Neural crest cell (in vitro differentiated cells): ENCODE measurements at places on chromosomes 12 and 14.

- no peak for DNase-seq
Measured at GRCh38 chr14:100067971-100068959, 3.0 kb downstream of the EVL start.

DNA sequence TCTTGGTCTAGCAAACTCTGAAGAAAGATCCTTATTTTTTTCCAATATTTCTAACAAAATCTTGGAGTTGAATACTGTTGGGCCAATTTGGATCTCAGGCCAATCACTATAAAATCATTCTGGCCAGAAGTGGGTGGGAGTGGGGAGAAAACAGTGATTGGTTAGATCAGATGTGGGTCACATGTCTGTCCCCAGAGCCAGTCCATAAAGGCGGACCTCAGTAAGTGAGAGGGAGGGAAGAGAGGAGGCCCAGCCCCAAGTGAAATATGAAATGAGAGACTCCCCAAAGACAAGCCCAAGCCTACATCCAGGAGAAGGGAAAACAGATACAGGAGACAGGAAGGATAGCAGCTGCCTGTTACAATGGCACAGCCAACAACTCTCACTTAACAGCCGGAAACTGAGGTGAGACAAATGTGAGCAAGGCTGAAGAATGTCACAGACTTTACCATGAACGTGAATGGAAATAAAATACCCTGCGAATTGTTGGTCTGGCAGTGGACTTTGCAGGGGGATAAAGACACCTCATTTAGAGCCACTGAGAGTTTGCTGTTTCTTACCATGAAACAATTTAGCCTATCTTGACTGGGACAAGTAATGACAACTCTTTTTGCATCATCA lies 144.7 kb downstream of the HMGA2 start:
- no peak for DNase-seq

DNA sequence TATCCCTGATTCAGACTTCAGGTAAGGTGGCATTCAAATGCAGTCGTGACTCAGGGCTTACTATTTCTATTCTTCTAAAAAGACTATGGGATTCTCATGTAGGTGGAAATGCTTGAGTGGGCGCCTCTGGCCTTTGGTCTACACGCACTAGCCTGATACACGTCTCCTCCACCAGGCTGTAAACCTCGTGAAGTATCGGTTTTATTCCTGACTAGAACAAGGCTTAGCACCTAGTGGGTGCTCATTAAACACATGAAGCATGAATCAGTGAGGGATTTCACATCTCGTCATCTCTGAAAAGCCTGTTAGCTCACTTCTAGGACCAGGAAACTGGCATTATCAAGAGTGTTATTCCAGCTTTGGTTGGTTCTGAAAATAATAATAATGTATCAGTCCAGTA lies 17.7 kb upstream of the HNF1A start:
- DNase-seq = no peak

- no peak for DNase-seq
Measured at GRCh38 chr12:79688376-79689060, 2.2 kb downstream of the PAWR start.

DNA sequence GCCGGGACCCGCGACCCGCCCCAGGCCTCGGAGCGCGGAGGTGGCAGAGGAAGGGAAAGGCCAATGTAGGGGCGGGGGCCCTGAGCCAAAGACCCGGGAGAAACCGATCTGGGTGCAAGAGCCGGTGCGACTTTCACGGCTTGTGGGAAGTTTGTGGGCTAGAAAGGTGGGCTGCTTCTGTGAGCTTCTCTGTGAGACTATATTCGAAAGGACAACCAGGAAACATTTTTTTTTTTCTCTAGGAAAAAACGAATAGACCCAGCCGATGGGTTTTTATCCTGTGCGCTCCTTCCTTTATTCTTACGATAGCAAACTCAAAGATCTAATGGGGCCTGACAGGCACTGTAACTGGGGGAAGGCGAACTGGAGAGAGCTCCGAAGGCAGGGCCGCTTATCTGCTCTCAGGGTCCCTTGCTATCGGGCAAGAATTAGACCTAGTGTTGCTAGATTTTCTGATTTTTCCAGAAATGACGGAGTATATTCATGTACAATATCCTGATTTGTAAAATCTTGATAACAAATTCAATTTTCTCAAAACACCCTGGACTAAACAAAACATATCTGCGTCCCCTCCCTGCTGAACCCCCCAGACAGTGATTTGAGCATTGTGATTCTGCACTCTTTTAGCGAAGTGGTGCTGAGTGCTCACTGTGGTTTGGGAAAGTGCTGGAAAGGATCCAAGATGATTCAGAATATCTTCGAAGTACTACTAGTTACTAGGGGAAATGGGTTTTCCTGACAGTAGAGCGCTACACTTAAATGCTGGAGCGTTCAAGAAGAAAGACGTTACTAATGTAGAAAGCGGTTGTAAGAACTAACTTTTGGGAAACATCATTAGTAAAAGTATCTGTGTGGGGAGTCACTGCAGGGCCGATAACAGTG lies 563 bp upstream of the STXBP6 start:
- DNase-seq = no peak

- no peak for DNase-seq
Measured at GRCh38 chr14:77198561-77198960, 17.0 kb downstream of the TMEM63C start.

GRCh38 chr12:100668945-100669536 lies 95.6 kb downstream of the GAS2L3 start:
- DNase-seq = peak; percentile 80

- DNase-seq = no peak
Measured at GRCh38 chr14:23932639-23933038, 20.9 kb upstream of the DHRS4 start.

DNA sequence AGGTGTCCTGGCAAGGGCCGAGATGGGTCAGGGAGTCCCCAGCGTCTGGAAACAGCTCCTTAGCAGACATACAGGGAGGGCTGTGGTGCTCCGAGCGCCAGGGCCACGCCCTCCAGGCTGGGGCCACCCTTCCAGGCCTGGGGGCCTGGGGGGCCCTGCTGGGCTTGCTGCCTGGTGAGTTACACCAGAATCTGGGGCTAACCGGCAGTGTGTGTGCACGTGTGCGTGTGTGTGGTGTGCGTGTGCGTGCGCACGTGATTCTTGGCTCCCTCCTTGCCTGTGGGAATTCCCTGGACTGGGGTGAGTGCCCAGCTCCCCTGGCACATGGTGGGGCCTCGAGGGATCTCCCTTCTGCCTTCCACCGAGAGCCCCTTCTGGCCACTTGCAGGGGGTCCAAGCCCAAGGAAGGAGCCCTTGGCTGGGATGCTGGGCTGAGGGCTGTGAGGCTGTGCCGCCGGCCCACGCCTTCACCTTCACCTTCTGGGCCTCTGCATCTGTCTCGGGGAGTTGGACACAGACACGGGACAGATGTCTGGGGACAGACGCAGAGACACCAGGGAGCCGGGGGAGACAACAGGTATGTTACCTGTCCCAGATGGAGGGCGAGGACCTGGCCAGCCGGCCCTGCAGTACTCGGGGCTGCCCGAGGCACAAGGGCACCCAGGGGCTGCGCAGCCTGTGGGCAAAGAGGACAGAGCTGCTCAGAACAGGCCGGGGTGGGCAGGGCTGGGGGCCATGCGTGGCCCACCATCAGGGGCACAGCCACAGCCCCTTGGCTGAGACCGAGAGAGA lies 37.2 kb downstream of the BEGAIN start:
- DNase-seq = no peak

DNA sequence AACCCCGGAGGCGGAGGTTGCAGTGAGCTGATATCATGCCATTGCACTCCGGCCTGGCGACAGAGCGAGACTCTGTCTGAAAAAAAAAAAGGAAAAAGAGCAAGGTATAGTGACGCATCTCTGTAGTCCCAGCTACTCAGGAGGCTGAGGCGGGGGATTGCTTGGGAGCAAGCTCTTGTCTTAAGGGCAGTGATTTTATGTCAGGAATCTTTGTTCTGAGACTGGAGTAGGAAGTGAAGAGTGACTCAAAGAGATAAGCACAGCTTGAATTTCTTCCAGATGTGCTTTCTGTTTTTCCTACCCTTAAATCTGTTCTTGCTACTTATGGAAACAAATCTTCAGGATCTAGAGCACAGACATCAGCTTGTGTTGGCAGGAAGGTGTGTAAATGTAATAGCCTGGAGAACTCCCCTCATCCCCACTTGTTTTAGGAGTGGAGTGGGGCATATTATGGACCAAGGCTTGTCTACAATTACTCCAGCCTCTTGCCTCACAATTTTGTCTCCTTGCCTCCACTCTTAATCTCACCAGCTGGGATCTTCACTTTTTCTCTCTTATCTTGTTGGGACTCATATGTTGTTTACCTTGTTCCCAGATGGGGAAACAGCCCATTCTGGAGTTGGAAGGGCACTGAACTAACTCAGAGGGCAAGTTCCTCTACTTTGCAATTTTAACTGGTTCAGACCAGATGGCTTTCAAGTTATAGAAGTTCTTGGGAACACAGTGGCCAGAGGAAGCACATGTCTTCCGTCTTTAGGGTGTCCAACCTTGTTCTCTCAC lies 7.5 kb downstream of the TMED2 start:
- DNase-seq = no peak

DNA sequence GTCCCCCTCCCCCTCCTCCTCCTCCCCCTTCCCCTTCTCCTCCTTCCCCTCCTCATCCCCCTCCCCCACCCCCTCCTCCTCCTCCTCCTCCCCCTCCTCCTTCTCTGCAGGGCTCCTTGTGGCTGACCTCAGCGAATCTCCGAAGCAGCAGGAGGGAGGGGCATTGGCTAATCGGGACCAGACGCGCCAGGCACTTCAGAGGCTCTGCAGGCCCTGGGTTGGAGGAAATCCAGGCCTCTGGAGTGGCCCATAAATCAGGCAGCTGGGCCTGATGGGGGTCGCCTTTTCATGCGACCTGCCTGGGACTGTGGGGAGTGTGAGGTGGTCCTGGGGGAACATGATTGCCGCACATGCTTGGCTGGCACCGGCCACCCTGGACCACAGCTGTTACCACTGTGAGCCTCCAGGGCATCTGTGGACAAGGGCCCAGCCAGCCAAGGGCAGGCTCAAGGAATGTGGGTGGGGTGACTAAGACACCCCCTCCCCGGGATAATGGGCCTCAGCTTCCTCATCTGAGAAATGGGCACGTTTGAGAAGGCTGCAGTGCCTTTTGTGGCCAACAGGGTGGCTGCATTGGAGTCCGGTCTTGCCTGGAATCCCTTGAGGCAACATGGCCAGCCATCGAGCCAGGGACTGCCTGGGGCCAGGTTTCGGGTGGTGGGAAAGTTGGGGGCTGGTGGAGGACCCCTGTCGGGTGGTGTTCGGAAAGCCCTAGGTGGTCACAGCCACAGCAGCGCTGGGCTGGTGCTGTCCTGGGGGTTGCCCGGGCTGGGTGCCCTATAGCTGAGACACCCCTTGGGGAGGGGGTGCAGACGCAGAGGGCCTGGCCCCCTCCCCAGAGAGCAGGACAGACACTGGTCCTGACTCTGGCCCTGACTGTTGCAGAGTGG lies 12.0 kb downstream of the KIF26A start:
- no peak for DNase-seq

DNA sequence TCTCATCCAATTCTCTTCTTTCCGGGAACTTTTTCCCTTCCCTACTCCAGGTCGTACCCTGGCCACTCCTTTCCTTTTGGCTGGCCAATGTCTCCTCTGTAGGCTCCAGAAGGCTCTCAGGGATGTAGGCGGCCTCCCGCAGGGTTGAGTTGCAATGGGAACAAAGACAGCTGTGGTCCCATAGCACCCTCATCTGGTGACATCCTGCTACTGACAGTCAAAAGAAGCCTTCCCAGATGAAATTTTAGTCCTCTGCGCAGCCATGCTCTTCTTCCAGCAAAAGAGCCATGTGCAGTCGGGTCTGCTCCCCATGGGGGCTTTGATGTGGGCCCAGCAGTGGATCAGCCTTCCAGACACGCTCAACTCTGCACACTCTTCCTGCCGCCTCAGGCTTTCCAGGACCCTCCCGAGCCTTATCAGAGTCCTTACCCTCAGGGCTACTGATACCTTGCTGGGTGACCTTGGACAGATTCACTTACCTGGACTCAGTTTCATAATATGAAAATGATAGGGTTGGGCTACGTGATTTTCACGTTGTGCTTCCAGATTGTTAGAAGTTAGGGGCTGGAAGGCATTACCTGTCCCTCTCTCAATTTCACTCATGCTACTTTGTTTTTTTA lies 5.5 kb upstream of the CELA1 start:
- peak; percentile 53 for DNase-seq

- DNase-seq = no peak
Measured at GRCh38 chr14:33184587-33184986, 245.9 kb downstream of the NPAS3 start.

DNA sequence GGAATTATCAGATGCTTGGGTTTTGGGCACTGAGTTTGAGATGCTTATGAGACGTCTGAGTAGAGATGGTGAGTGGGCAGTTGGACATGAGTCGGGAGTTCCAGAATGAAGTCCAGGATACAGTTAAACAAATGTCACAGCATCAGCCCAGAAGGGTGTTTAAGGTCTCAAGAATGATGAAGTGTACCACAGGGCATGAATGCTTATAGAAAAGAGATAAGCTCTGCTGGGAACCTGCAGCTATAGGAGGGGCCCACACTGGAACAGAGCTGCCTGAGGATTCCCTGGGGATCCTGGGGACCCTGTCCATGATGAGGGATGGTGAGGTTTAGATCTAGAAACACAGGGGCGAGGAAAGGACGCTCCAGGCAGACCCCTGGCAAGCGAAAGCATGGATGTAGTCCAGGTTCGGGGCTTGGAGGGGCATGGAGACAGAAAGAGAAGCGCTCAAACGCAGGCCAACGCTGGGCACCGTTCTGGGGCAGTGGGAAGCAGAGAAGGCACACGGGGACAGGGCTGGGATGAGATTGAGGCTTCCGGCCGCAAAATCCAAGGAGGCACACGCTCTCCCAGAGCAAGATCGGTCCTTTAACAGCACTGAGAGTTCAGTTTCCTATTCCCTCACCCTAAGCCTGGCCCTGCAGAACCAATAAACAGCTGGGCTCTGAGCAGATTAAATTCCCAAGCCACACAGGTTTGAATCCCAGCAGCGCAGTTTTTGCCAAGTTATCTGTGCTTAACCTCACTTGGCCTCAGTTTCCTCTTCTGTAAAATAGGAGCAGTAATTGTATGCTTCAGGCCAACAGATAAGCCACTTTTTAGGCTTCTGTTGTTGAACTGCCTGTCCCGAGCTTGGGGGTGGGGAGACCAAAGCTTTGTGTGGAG lies 52.9 kb downstream of the EID3 start:
- DNase-seq = no peak

GRCh38 chr12:83664650-83665049 lies 977.9 kb downstream of the TMTC2 start:
- no peak for DNase-seq

DNA sequence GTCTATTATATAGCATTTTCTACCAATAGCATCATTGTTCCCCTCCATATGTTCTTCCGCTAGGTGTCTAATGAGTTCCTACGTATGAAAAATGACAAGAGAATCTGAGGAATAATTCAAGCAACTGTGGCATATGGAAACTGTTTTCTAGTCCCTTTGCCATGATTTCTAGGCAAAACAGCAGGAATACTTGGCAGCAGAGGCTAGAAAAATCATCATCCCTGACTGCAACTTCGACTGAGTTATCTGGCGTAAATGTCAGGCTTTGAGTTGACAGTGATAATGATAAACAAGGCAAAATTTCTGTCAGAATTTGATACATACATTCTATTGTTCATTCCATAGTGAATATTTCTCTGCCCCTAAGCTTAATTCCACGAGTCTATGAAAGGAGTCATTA lies 572.8 kb upstream of the USP15 start:
- no peak for DNase-seq
